ENCODE measurements at places on chromosomes 13 and 19. TPM values are rescaled to one million over a fixed set of nuclear protein-coding genes. Genes with fewer than 3 reads are reported as not detected.

Gene DHPS
- 53.0 TPM for total RNA-seq

Gene CD22
- 0.19 TPM for total RNA-seq

Gene DAND5
- total RNA-seq, result not detected

Gene PSG6
- not detected for total RNA-seq

Gene FBN3
- not detected for total RNA-seq
